ENCODE measurements at places on chromosomes 5 and 9.

DNA sequence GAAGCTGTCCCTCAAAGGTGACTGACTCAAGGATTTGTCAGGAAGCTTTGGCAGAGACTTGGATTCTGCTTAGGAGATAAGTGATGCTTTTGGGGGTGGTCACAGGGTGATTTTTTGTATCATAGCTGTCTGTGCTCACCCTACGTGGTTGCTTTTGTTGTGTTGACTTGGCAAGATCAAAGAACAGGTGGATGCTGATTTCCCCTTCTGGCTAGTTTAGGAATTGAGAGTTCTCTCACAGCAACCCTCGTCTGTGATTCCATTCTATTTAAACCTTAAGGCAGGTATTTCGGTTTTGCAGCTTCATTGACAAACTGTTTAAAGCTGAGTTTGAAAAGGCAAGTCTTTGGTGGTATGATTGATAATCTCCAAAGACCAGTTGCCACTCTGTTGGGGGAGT is 27.2 kb downstream of the ARHGAP26 start:
- DNase-seq: no peak

DNA sequence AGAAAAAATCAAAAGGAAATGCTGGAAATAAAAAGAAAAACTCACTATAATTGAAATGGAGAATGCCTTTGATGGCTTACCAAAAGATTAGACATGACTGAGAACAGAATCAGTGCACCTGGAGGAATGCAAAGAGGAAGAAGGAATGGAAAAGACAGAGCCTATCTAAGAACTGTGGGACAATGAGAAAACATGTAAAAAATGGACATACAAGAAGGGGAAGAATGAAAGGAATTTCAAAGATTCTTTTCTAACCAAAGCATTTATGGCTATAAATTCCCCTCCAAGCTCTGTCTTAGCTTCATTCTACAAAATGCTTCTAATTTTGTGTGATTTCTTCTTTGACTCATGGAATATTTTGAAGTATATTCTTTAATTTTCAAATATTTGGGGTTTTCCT is 47.5 kb upstream of the CLK4 start:
- no peak for DNase-seq

DNA sequence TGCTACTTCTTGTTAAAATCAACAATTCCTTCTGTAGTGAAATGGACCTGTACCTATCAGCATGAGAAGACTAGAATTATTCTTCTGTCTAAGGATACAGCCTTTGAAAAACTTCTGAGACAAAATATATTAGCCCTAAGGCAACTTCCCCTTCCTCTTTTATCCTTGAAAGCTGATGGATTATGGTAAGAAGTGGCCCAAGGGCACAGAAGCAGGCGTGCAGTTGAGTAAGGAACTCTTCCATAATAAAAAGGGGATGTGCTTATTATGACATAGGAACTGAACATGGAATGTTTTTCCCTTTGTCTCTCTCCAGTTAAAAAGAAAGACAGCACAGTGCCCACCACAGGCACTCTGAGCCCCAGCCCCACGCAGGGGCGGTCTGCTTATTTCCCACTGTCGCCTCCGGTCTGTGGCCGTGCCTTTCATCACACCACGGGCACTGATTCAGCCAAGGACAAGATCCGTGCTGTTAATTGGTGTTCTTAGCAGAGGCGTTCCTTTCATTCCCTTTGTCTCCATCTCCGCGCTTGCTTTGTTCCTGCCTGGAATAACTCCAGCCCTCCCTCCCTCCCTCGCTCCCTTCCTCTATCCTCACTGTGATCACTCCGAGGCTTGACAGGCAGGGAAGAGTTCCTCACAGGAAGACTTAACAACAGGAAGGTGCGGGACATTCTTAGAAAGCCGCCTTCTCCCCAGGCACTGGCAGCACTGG is 135.9 kb upstream of the OTULINL start:
- DNase-seq: no peak

DNA sequence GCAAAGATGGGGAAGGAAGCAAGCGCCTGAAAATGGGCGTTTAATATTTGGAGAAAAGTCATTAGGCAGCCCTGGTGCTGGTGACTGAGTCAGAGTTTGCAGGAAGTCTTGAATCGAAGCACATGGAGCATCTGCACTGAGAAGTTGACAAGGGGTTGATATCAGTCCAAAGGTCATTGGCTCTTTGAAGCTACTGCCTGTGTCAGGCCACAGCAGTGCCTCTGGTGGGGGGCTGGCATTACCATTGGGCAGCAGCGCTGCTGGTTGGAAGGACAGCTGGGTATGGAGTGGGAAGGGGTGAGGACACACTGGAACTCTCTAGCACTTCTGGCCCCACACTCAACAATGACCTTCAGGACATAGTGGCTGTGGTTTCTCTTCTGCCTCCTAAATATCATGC is 150.4 kb upstream of the ERCC6L2 start:
- DNase-seq: no peak

DNA sequence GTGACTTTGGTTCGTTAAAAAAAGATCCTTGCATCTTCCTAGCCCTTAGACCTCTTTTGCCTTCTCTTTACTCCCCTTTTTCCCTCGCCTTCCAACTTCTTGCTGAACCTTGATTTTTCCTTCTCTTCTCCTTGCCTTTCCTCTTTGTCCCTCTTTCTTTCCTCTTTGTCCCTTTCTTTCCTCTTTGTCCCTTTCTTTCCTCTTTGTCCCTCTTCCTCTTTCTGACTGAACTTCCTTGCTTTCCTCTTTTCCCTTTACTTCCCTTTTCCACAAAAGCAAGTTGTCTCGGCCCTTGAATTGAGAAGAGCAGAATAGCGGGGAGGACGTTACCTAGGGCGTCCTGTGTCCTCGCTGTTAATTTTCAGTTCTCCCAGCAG is 1.4 kb upstream of the MLLT3 start:
- no peak for DNase-seq

- DNase-seq: no peak
Observed at GRCh38 chr9:129037767-129038098, 1.3 kb downstream of the MIGA2 start.

- no peak for DNase-seq
Observed at GRCh38 chr5:12467799-12468198, 563.6 kb upstream of the CTNND2 start.

DNA sequence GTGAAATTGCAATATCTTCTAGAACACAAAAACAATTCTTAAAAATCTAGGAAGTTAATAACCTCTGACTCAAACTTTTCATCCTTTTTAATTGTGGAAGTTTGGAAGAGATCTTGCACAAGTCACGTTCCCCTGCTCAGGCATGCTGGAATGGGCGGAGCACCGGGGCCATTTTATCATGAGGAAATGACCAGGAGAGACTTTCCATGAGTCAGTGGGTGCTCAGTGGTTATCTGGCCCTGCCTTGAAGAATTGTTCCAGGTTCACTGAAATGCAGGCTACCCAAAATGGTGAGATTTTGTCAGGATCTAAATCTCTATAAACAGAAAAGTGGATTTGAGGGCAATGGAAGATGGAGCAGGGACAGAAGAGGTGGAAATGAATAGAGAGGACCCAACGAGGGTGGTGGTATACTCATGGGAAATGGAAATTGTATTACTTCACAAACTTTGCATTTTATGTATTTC is 61.2 kb downstream of the FYB1 start:
- DNase-seq: no peak

GRCh38 chr9:116821633-116822229 is 134.6 kb downstream of the TRIM32 start:
- DNase-seq: no peak

DNA sequence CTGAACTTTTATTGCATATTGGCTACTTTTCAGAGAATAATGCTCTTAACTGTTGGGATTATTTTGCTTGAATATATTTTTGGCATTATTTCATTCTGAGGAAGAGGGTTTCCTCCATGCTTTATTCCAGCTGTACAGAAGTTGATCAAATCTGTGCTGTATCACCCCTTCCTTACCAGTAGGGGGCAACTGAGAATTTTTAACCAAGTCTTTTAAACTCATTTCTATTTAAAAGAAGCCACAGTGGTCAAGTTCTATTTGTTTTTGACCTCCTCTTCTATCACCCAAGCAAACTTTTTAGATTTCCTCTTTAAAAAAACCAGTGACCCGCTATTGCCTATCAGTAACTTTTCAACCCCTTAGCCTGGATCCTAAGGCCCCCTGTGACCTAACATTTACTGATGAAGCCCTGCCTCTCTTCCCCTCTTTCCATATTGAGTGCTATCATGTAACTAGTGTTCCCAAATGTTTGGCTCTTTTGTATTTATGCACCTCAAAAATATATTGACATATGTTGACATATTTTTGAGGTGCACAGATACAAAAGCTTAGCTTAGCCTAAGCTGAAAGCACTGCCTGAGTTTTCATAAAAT is 80.6 kb downstream of the FBXO4 start:
- DNase-seq: no peak

GRCh38 chr5:1185629-1186350 is 15.6 kb upstream of the SLC6A19 start:
- no peak for DNase-seq

DNA sequence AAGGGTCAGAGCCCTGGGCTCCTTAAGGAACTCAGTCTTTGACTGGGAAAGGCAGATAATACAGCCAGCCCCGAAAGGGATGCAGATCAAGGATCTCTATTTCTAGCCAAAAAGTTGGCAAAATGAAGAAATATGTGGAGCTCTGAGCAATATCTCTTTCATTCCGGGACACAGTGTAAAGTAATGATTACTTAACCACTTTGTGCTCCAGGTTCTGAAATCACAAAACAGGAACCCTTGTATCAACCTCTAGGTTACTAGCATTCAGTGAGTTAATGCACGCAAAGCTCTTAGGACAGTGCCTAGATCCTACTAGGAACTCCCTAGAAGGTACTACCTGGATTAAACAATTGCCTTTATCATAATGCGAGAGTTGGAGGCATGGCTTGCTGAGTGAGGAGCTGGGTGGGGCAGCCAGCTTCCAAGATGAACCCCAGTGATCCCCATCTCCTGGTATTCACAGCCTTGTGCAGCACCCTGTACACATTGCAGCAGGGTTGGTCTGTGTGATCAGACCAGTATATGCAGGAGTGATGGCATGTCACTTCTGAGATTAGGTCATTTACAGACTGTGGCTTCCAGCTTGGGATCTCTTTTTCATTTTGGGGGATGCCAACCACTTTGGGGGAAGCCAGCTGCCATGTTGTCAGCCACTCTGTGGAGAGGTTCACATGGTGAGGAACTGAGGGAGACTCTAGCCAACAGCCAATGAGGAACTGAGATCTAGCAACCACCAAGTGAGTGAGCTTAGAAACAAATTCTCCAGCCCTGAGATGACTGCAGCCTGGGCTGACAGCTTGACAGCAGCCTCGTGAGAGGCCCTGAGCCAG is 103.1 kb upstream of the SLC44A1 start:
- no peak for DNase-seq

GRCh38 chr5:38433160-38433861 is 123.1 kb downstream of the LIFR start:
- no peak for DNase-seq

GRCh38 chr9:116365056-116365471 is 211.5 kb downstream of the PAPPA start:
- DNase-seq: no peak

- no peak for DNase-seq
Observed at GRCh38 chr9:126591083-126591482, 22.6 kb upstream of the LMX1B start.

GRCh38 chr5:139381837-139382761 is 998 bp downstream of the SLC23A1 start:
- no peak for DNase-seq

DNA sequence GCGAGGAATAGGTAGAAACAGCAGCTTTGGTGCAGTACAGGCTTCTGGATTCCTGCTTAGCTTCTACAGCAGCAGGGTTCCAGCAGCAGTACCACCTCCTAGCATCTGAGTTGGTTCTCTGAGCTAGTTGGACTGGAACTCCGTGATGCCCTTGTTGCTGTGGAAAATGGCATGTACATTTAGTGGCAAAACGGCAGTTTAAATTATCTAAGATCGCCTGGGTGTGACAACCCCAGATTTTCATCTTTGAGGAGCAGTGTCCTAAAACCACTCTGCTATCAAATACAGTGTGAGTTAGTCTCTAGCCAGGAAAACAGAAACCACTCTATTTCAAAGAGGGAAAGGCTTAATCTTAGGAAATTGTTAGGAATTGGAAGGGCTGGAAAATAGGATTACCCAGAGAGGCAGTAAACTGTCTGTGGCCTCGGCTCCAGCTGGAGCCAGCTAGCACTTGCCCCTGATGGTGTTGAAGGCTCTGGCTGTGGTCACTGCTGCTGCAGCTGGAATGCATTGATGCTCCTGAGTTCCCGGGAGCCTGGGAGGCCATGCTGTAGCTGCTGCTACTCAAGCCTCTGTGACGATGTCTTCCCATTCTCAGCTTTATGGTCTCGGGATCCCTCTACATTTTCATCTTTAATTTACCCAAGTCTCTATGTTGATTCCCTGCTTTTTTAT is 29.4 kb downstream of the RAD23B start:
- DNase-seq: no peak

DNA sequence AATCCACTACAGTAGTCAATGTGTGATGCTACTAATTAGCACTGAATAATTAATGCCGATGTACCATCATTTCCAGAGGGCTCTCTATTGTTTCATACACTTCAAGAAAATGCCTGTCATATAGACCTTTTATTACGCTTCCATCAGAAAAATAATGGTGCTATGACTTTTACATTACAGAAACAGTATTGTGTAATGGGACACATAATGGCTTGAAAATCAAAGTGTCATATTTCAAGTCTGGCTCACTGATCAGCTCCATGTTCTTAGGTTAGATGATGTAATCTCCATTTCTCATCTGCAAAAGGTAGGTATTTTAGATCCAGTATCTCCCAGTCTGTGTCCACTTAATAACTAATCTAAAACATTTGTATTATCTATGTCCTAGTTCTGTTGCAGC is 990.6 kb upstream of the TYRP1 start:
- no peak for DNase-seq

GRCh38 chr5:131545845-131546244 is 89.2 kb downstream of the RAPGEF6 start:
- no peak for DNase-seq

DNA sequence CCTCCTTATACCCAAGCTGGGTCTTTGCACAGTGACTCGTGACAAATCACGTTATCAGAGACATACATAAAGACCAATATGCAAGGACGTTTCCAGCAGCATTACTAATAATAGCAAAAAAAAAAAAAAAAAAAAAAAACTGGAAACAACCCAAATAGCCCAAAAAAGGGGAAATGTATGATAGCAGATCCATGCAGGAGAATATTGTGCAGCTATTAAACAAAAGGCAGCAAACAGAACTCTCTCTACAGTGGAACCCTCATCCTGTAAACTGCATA is 37.7 kb downstream of the C5orf15 start:
- DNase-seq: no peak

All from stimulated activated CD8-positive, alpha-beta memory T cell treated with anti-CD3 and anti-CD28 coated beads, Interleukin-2, amount 100 ng/mL, for 1 hour (primary cell).